ENCODE measurements at places on chromosomes 1 and 21.

- peak; percentile 74 for DNase-seq
These were observed 32.0 kb upstream of the TENT5B start for GRCh38 chr1:27044613-27045151.

DNA sequence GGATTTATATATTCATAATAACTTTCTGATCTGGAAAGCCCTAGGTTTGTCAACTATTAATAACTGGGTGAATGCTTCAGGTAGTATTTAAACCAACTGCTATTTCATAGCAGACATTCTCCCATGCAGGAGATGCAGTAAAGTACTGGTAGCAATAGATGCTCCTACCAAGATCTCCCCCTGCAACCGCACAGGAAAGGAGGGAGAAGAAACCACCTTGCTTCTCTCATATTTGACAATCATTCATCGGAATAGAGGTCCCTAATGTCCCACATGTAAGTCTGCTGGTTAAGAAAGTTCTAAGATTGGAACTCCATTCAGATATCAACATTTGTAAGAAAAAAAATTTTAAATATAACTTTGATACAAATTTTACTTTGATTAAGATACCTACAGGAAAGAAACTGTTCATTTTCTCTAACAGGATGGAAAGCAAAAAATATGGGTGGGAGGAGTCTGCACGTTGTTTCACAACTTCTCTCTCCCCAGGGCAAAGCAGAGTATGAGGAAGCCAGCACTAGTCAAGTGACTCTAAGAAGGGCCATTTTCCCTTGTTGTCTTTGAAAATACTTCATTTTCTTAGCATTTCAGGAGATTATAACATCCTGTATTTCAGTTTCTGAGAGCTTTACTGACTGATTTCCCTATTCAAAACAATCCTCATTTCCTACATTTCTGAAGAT, at the start of gene PYHIN1:
TSS of gene PYHIN1 (plus strand) at position 498 of the 683 bp plus-strand sequence. CDS start 5,359 bp downstream, outside the sequence.
- DNase-seq = no peak

DNA sequence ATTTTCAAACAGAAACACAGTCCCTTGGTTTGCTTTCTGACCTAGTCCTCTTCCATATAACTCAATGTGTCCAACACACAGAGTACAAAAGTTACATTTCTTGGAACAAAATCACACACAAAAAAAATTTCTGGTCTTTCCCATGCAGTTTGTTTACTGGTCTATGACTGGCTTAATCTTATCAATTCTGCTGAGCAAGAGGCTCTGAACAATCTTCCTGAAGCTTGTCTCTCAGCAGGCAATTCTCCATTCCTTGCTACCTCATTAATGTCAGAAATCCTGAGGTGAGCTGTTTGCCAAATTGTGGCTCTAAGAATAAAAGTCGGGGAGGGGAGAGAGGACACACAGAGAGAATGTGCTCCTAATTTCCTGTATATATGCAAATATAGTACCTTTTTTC, 423.6 kb downstream of the HLX start:
- DNase-seq = no peak

- no peak for DNase-seq
These were observed 4.6 kb downstream of the TRMT13 start for GRCh38 chr1:100137602-100138001.

DNA sequence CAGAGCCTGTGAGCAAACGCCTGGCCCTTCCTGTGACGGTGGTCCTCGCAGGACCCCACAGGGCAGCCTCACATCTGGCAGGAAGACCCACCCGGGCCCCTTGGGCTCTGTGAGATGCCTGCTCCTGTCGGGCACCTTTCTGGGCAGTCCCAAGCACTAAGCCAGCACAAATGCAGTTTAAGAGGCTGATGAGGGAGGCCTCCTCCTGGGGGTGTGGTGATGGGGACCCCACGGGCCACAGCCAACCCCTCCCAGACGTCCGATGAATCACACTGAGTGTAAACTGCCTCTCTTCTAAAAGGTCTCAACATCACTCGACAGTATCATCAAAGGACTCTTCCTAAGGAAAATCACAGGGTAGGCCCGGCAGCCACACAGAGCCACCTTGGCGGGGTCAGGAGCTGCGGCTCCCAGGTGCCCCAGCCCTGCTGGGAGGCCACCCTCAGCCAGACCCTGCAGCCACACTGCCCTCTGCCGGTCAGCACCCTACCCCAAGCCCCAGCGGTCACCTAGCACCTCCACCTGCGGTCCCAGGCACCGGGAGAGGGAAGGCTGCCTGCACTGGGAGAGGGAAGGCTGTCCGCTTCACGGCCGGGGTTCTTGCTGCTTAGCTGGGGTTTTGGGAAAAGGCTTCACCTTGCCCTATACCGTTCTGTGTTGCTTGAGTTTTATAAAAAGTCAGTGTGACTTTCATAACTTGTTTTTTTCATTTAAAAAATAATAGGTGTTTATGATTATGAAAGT, 3.9 kb upstream of the PRKCZ start:
- peak; percentile 67 for DNase-seq

GRCh38 chr1:52102336-52103013, 39.4 kb upstream of the ZFYVE9 start:
- DNase-seq = no peak

GRCh38 chr1:232367293-232367692, 262.6 kb downstream of the SIPA1L2 start:
- no peak for DNase-seq

DNA sequence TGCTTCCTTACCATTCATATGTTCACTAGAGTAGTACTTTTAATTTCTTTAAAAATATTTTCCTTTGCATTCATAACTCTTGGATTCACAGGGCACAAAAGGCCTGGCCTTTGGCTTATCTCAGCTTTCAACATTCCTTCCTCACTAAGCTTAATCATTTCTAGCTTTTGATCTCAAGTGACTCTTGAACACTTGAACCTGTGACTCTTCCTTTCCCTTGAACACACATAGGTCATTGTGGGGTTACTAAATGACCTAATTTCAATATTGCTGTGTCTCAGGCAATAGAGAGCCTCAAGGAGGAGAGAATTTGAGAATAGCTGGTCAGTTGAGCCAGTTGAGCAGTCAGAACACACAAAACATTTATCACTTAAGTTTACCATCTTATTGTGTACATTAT, 49.9 kb downstream of the COL11A1 start:
- no peak for DNase-seq

DNA sequence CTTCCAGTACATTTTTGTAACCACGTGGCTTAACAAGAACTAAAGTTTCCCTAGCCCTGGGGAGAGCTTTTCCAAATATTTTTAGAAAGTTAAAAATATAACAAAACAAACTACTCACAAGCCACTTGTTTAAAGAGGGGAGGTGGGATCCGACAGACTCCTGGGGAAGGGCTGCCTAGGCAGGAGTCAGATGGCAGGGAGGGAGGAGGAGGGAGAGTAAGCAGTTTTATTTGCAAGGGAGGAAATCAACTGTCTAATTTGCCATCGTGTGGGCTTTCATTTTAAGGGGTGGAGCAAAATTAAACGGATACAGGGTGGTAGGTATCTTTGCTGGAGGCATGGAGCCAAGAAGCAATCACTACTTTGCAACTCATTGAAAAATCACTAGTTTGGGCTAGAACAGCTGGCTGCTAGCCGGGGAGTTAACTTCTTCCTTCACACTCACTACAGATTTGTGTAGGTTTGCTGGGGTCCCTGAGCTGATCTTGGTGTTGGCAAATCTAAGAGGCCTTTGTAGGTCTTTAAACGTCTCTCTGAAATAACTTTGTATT, 8.8 kb downstream of the BARHL2 start:
- no peak for DNase-seq

GRCh38 chr1:64161357-64161941, 42.0 kb upstream of the UBE2U start:
- no peak for DNase-seq

- no peak for DNase-seq
These were observed 462.3 kb downstream of the PTPRU start for GRCh38 chr1:29698626-29699025.

GRCh38 chr1:19688041-19688842, 23.6 kb downstream of the HTR6 start:
- DNase-seq = no peak

DNA sequence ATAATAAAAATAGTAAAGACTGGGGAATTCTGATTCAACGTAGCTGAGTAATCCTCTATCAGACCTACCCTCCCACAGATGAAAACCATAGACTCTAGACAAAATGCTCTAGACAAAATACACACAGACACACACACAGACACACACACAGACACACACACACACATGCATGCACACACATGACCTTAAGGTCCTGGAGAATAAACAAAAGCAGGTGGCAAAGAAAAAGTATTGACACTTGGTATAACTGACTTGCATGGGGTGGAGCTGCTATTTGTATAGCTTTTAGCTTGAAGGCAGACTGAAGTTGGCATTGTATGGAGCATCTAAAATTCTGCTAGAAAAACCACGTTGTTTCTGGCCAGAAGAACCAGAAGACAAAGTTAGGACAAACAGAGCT, 29.3 kb downstream of the C1orf141 start:
- DNase-seq = no peak
